H54 (cell line): ENCODE measurements at places on chromosomes 13 and 19.

DNA sequence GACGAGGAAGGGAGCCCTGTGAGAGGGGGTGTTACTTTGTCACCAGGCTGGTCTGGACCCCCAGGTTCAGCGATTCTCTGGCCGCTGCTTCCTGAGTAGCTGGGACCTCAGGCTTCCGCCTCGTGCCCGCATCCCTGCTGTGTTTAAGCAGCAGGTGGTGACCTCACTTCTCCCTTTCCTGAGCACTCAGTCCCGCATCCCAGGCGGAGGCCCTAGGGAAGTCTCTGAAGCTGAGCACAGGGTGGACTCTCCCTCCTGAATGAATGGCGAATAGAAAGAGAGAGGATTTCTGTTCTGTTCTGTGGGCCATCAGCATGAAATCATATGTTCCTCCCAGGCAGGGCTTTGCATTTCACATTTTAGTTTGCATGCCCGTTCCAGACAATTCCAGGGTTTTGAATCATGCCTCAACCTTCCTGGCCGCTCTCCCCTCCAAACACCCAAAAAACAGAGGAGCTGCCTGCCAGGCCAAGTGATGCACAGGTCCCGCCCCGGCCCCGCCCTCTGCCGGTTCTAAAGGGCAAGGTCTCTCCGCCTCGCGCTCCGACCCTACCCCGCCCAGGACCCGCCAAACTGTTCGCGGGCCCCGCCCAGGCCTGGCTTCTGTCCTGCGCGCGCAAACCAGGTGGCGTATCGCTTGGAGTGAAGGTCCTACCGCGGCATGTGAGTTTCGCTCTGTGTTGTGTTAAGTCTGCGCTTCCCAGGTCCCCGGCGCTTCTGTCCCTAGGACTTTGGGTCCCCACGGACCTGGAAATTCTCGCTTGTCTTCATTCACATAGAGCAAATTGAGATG, 35.1 kb upstream of the ZNF808 start:
- no peak for DNase-seq

GRCh38 chr19:8109455-8109854, 39.9 kb downstream of the FBN3 start:
- DNase-seq: no peak

- DNase-seq: no peak
Measured at GRCh38 chr19:50932018-50932689, 20.7 kb downstream of the KLK5 start.

GRCh38 chr13:67619351-67619994, 389.3 kb upstream of the PCDH9 start:
- DNase-seq: no peak
